ENCODE measurements at places on chromosomes 1 and 21.
A peak's percentile ranks its signal among the peaks of the same experiment; 100 is the strongest.

DNA sequence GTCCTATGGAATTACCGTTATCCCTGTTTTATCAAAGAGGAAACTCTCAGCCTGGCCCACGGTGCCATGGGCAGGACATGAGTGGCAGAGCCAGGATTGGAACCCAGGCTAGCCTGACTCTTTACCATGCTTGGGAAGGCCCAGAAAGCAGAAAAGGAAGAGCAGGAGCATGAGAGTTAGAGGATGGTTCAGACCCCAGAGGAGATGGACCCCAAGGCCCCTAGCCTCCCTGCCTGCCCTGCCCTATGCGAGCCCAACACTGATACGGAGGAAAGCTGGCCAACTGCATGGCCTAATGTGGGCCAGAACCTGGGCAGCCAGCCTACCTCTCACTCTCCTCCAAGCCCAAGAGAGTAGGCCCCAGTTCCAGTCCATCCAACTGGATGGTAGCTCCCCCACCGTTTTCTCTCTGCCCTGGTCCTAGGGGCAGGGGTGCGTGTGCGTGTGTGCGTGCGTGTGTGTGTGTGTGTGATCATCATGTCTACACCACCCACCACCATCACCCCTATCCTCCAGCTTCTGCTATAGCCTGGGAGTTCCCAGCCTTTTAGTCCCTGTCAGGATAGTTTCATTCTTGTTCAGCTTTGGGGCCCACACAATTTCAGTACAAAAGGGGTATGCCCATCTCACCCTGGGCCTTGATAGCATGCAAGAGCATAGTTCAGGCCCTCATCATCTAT, 15.4 kb upstream of the MEX3A start:
- DNase-seq: no peak

- DNase-seq: no peak
These were observed 13.4 kb downstream of the RRAGC start for GRCh38 chr1:38846210-38846609.

DNA sequence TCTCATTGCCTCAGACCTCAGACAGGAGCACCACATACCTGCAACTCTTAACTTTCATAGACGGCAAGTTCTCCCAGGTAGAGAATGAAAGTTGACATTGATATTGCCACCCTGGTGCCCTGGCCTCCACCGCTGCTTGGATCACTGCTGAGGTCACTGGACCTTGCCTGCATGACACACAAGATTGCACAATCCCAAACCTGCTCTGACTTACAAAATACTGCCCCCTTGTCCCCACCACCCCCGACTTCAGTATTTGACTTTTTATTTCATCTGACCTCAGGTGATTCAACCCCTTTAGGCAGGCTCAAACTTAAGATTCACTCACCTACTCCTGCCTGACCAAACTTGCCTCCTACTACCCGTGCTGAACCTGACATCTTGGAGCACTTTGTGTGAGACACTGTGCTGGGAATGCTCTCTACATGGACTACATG, 43.1 kb upstream of the S1PR1 start:
- DNase-seq: no peak

DNA sequence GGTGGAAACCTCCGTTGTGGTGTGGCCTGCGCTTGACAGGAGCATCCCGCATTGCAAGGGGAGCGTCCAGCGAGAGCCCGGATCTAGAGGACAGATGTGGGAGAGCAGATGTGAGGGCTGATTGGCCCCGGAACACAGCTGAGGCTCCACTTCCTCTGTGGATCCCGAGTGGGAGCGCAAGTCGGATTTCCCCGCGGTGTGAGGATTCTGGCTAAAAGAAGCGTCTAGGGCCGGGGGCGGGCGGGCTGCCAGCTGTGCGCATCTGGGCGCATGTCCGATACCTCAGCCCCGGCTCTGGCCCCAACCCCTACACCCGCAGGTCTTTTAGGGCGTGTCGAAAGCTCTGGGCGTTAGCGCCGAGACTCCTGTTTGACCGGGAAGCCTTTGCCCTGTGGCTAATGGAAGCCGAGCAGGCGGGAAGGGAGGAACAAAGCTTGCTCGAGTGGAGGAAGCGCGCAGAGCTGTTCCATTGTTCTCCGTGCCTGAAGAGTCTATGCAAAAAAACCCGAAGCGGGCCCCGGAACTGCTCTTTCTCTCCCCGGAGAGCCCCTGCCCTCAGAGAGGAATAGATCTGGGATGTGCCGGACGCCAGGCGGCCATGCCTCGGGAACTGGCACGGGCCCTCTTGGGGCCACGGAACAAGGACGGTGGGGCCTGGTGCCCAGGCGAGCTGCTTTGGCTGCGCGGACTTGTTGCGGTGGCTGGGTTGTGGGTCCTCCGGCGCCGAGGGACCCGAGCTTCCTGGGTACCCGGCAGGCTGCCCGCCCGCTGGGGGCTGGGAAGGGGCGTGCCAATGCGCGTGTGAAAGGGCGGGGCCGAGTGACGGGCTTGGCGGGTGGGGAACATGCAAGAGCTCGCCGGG, 111.1 kb downstream of the NAV1 start:
- no peak for DNase-seq

- no peak for DNase-seq
These were observed 6.1 kb upstream of the NTPCR start for GRCh38 chr1:232944347-232944746.

DNA sequence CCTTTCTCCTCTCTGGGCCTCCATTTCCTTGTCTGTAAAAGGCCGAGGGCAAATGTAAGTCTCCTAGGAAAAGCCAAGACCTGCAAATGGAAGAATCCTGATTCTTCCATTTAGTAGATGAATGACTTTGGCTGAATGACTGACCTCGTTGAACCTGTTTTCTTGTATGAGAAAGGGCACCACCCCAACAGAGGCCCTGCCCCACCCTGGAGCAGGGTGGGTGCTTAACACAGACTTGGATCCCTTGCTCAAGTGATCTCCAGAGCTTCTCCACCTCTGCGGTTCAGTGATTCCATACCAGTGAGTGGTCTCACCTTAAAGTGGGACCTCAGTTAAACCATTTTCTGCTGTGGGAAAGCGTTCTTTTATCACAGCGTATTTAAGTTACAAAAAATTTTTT, 39.0 kb upstream of the GUCA2B start:
- DNase-seq: no peak

GRCh38 chr1:108831225-108831624, 25.7 kb downstream of the AKNAD1 start:
- no peak for DNase-seq

- DNase-seq: no peak
These were observed 33.4 kb downstream of the IFI44 start for GRCh38 chr1:78683079-78683478.

DNA sequence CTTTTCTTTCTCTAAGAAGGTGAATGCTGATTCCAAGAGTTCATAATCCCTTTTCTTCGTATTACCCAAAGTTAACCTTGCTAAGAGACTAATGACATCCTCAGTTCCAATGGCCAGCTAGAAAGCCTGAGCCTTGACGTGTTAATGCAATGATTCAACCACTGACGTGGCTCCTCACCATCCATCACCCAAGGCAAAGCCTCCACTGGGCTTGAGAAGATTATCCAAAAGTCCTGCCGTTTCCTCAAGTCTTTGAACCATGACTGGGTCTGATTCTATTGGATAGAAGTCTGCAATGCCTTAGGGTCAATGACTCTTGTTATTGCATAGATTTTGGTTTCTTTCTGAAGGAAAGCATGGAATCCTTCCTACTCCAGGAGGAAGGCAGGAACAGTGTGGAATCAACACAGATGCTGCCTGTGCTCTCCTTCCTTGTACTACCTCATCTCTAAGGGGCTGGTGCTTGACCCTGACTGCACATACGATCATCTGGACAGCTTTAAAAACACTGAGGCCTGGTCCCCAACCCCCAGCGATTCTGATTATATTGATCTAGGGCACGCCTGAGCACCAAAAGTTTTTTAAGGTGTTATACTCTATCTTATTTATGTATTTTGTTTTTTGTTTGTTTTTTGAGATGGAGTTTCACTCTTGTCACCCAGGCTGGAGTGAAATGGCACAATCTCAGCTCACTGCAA, 69.3 kb upstream of the ANGPTL1 start:
- DNase-seq: no peak

- no peak for DNase-seq
These were observed 23.2 kb downstream of the FUBP1 start for GRCh38 chr1:77955709-77956108.

DNA sequence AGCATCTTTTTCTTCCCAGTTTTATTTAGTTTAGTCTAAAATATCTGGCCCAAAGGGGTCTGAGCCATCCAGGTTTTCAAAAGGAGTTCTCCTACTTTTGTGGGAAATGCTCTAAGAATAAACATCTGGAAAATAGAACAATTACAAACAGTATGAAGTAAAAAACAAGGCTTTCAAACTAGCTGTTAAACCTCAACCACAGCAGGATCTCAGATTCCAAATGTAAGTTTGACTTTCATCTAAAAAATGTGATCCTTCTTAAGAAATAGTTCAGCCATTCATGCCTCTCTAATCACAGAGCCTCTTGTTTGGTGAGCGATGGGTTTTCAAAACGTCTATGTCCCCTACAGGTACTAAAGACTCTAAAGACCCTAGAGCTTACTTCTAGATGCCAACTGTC, 413.5 kb downstream of the DUSP10 start:
- DNase-seq: no peak

- no peak for DNase-seq
These were observed 98.8 kb downstream of the RABGAP1L start for GRCh38 chr1:174258148-174258550.

GRCh38 chr1:160069460-160070231, at the start of gene KCNJ10:
Gene KCNJ10 (minus strand): TSS chr1:160070160. CDS start chr1:160042532, 27,628 bp downstream.
- DNase-seq: no peak

DNA sequence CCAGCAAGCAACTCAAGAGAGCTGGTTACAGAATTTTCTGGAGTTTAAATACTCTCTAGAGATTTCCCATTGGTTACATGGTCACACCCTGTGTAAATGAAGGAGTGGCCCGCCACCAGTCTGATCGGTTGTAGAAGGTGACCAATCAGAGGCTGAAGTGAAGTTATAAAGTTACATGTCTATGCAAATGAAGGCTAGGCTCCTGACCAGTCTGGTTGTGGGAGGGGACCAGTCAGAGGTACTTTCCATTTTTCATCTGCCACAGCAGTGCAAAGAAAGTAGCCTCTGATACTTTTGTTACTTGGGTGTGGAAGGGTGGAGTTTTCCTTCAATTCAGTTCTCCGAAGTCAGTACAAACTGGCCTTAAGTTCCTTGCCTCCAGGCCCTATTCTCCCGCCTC, 273.7 kb downstream of the BARHL2 start:
- no peak for DNase-seq

DNA sequence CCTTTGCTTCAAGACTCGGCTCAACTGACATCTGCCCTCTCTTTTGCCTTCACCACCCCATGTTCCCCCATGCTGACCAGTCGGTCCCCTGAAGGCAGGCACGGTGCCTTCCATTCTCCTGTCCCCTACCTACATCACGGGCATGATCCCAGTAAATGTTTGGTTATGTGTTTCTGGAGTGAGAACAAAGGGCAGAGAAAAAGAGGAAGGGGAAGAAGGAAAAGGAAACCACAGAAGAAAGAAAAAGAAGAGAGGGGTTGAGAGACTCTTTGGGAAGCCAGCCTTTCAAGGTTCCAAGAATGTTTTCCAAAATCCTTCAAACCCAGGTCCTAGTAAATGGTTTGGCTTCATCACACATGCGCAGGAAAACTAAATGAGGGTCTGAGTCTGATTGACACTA, 84.9 kb downstream of the CDC7 start:
- DNase-seq: no peak

GRCh38 chr1:83619170-83619896, 379.6 kb downstream of the TTLL7 start:
- no peak for DNase-seq

GRCh38 chr1:19123837-19124236, 86.2 kb downstream of the UBR4 start:
- DNase-seq: peak; percentile 4

DNA sequence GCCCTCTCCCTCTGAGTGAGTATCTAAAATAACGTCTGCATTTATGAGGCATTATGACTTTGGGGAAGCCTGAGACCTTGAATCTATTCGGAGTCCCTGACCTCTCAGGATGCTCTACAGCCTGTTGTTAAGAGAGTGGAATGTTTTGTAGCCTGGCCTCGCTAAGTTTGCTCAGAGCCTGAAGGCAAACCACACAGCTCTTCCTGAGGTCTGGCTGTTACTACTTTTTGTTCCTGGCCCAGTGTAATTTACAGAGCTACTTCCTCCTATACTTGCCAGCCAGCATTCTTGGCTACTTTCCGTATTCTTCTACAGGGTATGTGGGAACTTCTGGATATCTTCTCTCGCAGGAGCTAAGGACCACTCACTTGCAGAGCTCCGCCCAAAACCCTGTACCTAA, 3.6 kb upstream of the ZMYM4 start:
- DNase-seq: no peak

GRCh38 chr1:17094664-17095063, 24.6 kb downstream of the PADI2 start:
- DNase-seq: no peak

GRCh38 chr1:244461245-244462071, at the start of gene CATSPERE:
Gene CATSPERE (plus strand): TSS chr1:244461273. CDS start chr1:244461430, 157 bp downstream.
- peak; percentile 68 for DNase-seq

DNA sequence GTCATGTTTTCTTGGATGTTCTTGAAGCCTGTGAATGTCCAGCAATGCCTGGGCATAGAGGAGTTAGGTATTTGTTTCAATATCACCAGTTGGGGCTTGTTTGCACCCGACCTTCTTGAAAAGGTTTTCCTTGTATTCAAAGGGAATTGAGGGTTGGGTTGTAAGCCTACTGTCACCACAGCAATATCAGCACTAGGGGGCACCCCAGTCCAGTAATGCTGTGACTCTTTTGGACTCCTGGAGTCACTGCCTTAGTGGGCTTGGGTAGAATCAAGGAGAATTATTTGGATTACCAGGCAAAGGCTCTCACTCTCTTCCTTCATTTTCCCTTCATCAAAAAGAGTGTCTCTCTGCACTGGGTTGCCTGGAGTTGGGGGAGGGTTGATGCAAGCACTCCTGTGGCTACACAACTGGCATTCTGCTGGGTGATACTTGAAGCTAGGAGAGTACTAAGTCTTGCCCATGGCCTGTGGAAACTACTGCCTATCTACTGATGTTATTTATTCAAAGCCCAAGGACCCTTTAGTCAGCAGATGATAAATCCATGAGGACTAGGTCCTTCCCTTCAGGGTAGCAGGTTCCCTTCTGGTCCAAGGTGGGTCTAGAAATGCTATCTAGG, 34.5 kb downstream of the OR10R2 start:
- peak; percentile 6 for DNase-seq

All from activated gamma-delta T cell treated with anti-CD3 and anti-CD28 coated beads, Interleukin-2, amount 50 U/mL, for 16 hours (primary cell).